ENCODE measurements at places on chromosomes 16 and 17. TPM values are rescaled to one million over a fixed set of nuclear protein-coding genes. Genes with fewer than 3 reads are reported as not detected.

USP43 gene
- total RNA-seq, result 0.12 TPM

C16orf46 gene
- total RNA-seq, result 0.25 TPM

CSH2 gene
- total RNA-seq, result not detected

OR1A1 gene
- not detected for total RNA-seq

TP53TG3B gene
- not detected for total RNA-seq

SMIM36 gene
- total RNA-seq, result not detected

KANSL1 gene
- total RNA-seq, result 106 TPM

MYCBPAP gene
- total RNA-seq, result 2.0 TPM

KNOP1 gene
- total RNA-seq, result 9.7 TPM

ARL5C gene
- total RNA-seq, result not detected

SLC6A2 gene
- not detected for total RNA-seq

RDM1 gene
- 1.5 TPM for total RNA-seq

SLC16A13 gene
- 1.00 TPM for total RNA-seq

ZFPM1 gene
- 0.55 TPM for total RNA-seq

FLYWCH1 gene
- total RNA-seq, result 70.2 TPM

CCL5 gene
- total RNA-seq, result not detected

RAC3 gene
- total RNA-seq, result 9.0 TPM

NKD1 gene
- under 0.01 TPM for total RNA-seq

PSME3 gene
- 58.4 TPM for total RNA-seq

C17orf100 gene
- 0.44 TPM for total RNA-seq

SOX15 gene
- 0.12 TPM for total RNA-seq

FN3K gene
- 16.1 TPM for total RNA-seq

ST6GALNAC1 gene
- total RNA-seq, result not detected

MYH3 gene
- total RNA-seq, result 0.77 TPM

GP1BA gene
- total RNA-seq, result not detected

MYH2 gene
- total RNA-seq, result under 0.01 TPM

CRYBA1 gene
- total RNA-seq, result not detected

TBX6 gene
- total RNA-seq, result 0.11 TPM

CIBAR2 gene
- total RNA-seq, result not detected

WSCD1 gene
- 0.87 TPM for total RNA-seq

TP53TG3D gene
- total RNA-seq, result 0.12 TPM

CCP110 gene
- 17.8 TPM for total RNA-seq

KRT20 gene
- total RNA-seq, result 0.22 TPM

Measured in uterine smooth muscle cell (primary cell).